ENCODE measurements at places on chromosomes 2 and 18.

- no peak for DNase-seq
Observed at GRCh38 chr18:78979056-78979729, 425 bp upstream of the SALL3 start.

- DNase-seq = no peak
Observed at GRCh38 chr2:174612970-174613369, 15.4 kb upstream of the WIPF1 start.

- DNase-seq = no peak
Observed at GRCh38 chr2:24175631-24176187, 856 bp downstream of the FAM228A start.

- no peak for DNase-seq
Observed at GRCh38 chr2:238974501-238975166, 126.7 kb downstream of the TWIST2 start.

GRCh38 chr2:2294183-2294690 is 36.8 kb downstream of the MYT1L start:
- DNase-seq = no peak

- DNase-seq = no peak
Observed at GRCh38 chr18:3451989-3452749, 2.2 kb downstream of the TGIF1 start.

- no peak for DNase-seq
Observed at GRCh38 chr2:238169048-238169707, 10.4 kb downstream of the ERFE start.

GRCh38 chr2:8312861-8313830 is 368.7 kb upstream of the ID2 start:
- DNase-seq = no peak

DNA sequence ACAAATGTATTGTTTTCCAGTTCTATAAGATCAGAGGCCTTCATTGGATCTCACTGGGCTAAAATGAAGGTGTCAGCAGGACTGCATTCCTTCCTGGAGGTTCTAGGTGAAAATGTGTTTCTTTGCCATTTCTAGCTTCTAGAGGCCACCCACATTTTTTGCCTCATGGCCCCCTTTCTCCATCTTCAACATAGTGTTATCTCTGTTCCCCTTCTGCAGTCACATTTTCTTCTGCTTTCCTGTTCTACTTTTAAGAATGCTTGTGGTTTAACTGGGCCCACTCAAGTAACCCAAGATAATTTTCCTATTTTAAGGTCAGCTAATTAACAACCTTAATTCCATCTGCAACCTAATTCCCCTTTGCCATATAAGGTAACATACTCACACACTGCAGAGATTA is 36.1 kb downstream of the METTL21A start:
- DNase-seq = no peak

DNA sequence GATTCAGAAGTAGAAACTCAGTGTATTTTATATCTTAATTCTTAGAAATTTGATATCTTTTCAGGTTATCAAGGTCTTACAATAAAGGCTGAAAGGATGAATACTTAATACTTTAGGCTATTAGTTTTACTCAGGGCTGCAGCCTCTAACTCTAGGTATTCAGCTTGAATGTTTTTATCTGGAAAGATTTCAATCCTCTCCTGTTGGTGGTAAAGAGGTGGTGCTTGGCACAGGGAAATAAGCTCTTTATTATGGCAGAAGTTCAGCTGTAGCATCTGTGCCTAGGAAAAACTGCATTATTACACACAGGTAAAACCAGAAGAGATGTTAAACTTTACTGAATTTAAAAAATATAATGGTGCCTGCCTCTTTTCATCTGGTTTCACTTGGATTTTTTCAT is 11.1 kb downstream of the ACVR2A start:
- no peak for DNase-seq

- peak; percentile 24 for DNase-seq
Observed at GRCh38 chr2:30113617-30114293, 33.1 kb upstream of the YPEL5 start.

GRCh38 chr2:228509021-228509420 is 327.5 kb upstream of the SPHKAP start:
- DNase-seq = peak; percentile 23

DNA sequence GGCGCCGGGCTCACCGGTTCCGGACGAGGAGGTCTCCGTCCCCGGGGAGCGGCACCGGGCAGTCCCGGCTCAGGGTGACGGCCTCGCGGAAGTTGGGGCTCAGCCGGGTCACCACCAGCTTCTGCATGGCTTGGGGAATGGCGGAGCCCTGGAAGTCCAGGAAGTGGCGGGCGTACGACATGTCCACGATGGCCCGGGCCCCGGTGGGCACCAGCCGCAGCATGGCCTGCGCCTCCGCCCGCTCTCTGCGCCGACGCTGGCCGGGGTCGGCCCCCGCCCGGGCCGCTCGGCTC is 157 bp downstream of the PTGR3 start:
- no peak for DNase-seq

- peak; percentile 38 for DNase-seq
Observed at GRCh38 chr2:101341901-101342624, 33.6 kb upstream of the RNF149 start.

DNA sequence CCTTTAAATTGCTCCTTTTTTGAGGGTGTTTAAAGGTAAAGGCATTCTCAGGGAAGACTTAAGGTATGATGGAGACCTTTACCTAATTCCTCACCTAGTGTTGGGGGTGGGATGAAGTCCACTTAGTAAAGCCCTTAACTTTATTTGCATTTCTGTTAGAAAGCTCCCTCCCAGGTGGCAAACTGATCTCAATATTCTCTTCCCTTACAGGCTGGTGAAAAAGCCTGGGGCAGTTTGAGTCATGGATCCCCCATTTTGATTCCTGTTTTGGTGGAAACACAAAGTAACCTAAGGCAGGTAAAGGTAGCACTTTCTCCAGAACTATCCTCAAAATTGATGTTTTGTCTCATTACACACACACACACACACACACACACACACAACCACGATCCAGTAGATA is 33.8 kb upstream of the HNRNPA3 start:
- DNase-seq = no peak

DNA sequence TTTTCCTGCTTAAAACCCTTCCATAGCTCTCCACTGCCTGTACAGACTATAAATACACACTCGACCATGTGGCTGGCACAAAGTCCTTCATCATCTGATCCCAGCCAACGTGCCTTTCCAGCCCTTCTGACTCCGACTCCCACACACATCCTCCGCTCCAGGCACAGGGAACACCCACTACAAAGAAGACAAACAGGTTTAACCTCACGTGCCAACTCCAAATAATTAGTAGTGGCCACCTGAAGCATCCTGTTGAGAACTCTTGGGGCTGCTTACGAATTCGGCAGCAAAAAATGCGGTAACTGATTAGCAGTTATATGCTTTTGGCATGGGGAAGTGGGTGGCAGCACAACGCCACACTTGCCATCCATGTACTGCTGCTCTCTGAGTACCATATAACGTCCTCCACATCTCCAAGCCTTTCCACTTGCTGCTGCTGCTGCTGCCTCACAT is 12.1 kb downstream of the SPIRE1 start:
- DNase-seq = peak; percentile 74

DNA sequence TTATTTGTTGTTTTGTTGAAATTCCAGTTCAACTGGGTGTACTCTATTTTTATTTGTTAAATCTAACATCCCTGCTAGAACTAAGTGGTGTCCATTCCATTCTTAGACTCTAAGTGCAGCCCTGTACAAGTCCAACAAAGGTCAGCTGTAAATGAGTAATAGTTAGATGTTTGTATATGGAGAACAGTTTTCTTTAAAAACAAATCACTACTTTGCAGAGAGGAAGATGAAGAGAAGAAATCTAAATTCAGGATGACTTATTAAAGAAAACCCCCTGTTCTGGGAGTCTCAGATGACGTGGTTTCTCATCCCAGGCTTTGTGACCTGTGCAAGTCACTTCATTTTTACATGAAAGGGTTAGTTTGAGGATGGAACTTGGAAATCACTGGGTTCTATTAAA is 57.9 kb downstream of the GALNT14 start:
- no peak for DNase-seq

GRCh38 chr2:232162187-232162586 is 200.7 kb downstream of the DIS3L2 start:
- DNase-seq = no peak

- DNase-seq = no peak
Observed at GRCh38 chr2:6888724-6889123, 11.1 kb downstream of the RSAD2 start.

DNA sequence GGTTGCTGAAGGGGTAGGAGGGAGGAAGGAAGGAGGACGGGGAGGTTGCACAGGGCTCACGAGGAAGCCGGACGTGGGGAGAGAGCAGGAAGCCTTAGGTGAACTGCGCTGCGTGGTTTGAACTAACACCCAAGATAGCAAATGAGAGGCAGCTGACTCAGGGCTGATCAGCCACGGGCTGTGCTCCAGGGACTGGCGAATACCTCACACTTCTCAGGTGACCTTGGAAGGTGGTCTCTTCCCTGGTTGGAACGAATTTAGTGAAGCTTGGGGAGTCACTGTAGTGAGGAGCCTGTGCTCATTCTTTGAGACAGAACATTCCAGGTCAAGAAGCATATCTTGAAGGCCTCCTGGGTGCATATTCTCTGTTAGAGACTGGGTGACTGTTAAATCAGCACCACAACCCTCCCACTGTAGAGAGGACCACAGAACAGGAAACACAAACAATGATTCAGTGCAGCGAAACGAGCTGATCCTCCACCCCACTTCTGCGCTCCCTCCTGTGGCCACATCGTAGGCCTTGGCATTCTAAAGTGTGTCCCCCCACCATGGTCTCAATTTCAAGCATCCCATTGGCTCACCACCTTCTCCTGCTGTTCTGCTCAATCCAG is 33.8 kb downstream of the TOGARAM2 start:
- DNase-seq = no peak

DNA sequence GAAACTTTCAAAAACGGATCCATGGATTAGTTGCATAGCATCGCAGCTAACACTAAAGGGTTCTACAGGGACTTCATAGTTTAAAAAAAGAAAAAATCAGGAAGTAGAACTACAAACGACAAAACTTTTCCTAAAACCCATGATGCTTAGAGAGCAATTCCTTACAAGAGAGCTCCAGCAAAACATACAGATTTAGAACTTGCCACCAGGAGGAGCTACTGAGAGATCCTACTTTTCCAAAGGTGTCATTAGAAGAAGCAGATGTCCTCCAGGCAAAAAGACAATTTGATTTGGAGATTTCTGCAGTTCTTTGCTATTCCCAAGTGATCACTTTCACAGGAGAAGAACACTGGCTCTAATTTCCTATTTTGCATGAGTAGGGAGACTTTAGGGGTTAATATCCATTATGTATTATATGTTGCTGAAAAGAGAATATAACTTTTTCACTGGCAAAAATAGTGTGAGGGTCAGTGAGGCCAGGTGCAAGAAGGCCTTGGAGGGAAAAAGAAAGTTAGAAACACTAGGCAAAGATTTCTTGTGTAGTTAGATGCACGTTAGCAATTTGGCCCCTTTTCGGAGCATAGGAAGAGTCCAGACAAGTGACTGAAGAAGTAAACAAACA is 436.2 kb downstream of the SUCLG1 start:
- peak; percentile 39 for DNase-seq

DNA sequence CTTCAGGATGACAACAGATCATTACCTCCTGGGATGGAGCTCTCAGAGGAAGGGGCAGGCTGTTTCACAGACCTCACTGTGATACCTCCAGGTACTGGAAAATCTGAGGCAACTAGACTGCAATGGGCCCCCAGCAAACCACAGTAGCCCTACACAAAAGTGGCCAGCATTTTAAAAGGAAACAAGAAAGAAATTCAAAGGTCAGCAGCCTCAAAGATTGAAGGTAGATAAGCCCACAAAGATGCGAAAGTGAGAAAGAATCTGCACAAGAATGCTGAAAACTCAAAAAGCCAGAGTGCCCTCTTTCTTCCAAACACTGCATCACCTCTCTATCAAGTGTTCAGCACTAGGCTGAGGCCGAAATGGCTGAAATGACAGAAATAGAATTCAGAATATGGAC is 499.5 kb upstream of the CHAC2 start:
- DNase-seq = no peak

GRCh38 chr2:42775186-42775585 is 11.3 kb upstream of the OXER1 start:
- no peak for DNase-seq

DNA sequence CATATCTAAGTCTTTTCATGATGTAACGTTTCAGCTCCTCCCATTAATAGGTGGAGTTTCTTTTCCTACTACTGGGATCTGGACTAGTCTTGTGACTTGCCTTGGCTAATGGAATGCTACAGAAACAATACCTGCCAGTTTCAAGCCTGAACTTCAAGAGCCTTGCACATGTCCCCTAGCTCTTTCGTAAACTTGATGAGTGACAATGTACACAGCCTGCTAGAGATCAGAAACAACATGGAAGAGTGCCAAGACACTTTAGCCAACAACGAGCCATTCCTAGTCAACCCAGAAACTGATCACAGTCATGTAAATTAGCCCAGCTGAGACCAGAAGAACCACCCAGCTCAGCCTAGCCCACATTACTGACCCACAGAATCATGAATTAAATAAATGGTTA is 24.8 kb upstream of the STK39 start:
- no peak for DNase-seq

- no peak for DNase-seq
Observed at GRCh38 chr2:138962686-138963085, 182.5 kb upstream of the NXPH2 start.

DNA sequence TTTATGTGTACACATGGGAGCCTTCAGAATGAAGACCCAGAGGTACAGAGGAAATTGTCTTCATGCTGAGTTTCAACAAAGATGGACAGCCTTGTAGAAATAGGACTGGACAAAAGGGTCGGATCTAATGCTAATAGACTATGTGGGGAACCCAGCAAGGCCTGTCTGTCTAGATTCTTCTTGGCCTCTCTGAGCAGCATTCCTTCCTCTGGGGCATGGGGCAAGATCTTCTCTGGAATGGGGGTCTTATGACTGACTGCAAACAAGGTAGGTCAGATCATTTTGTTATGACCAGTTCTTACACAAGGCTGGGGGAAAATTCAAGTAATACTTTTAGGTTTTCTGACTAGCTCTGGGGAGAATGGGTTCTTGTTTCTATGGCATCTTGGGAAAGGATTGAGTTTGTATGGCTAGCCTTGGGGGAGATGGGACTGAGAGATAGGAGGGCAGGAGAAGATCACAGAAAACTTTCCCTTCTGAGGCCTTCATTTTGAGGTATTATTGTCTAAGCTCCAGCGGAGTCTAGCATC is 14.3 kb downstream of the SPATA3 start:
- DNase-seq = no peak

DNA sequence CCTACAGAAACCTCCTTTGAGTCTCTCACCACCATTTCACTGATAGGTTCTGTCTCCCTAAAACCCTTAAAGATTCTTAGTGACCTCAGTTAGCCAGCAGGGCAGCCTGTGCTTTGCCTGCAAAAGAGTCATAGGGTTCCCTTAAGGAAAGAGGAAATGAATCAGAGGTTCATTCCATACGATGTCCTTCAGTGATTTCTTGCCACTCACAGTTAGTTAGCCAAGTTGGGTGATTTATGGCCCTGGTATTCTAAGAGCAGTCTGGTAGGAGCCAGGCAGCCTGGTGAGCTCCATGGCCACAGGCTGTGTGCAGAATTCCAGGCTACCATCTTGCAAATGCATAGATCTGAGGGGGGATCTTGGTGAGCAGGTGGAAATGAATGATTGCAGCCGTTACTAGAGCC is 18.7 kb upstream of the CCBE1 start:
- DNase-seq = no peak
